ENCODE measurements at places on chromosomes 16 and 17.
A peak's percentile ranks its signal among the peaks of the same experiment; 100 is the strongest.

GRCh38 chr17:79570653-79571052, 40.2 kb downstream of the RBFOX3 start:
- DNase-seq = no peak

DNA sequence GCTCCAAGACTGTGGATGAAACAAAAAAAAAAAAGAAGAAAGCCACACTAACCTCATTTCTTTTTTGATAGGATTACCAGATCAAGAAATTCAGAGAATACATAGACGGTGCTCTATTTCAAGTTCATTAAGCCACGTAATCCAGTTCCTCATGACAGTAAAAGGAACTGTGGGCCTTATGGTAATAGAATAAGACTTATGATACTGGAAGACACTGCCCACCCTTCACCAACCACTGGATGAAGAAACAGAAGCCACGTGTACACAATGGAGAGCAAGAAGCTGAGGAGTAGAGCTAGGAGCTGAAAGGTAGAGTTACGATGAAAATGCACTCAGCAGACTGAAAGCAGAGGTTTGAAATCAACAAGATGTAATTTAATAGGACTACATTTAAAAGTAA, 11.2 kb downstream of the NCBP3 start:
- no peak for DNase-seq

DNA sequence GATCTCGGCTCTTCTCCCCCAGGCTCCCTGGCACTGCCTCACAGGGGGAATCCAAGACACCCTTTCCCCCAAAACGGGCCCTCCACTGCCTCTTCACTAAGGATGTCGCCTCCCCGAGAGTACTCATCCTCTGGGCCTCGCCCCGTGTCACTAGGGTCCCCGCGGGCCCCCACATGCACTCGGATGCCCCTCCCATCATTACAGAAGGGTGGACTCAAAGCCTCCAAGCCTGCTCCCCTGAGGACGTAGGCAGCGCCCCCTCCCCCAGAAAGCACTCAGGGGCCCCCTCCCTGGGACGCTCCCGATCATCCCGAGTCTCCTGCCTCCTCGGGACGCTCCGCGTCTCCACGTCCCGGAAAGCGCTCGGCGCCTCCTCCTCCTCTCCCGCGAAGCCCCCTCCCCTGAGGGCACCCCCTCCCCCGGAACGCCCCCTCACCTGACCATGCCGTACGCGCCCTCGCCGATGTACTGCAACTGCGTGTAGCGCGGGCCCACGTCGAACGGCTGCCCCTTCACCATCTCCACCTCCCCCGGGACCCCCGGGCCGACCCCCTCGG, 338 bp downstream of the MAPK3 start:
- no peak for DNase-seq

DNA sequence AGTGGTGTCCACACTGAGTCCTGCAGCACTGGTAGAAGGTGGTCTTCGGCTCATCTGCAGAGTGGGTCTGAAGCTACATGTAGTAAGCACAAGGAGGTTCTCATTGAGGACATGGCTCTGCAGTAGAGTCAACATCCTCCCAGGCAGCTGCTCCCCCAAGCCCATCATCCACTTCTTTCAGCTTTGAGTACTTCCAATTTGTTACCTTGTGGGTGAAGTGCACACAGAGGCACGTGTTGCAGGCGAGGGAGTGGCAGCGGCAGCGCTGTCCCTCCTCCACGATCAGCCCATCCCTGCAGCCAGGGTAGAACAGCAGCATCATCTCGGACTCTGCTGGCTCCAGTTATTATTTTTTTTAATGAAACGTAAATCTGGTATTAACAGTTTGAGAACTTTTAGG, 1.8 kb upstream of the SSTR2 start:
- no peak for DNase-seq

DNA sequence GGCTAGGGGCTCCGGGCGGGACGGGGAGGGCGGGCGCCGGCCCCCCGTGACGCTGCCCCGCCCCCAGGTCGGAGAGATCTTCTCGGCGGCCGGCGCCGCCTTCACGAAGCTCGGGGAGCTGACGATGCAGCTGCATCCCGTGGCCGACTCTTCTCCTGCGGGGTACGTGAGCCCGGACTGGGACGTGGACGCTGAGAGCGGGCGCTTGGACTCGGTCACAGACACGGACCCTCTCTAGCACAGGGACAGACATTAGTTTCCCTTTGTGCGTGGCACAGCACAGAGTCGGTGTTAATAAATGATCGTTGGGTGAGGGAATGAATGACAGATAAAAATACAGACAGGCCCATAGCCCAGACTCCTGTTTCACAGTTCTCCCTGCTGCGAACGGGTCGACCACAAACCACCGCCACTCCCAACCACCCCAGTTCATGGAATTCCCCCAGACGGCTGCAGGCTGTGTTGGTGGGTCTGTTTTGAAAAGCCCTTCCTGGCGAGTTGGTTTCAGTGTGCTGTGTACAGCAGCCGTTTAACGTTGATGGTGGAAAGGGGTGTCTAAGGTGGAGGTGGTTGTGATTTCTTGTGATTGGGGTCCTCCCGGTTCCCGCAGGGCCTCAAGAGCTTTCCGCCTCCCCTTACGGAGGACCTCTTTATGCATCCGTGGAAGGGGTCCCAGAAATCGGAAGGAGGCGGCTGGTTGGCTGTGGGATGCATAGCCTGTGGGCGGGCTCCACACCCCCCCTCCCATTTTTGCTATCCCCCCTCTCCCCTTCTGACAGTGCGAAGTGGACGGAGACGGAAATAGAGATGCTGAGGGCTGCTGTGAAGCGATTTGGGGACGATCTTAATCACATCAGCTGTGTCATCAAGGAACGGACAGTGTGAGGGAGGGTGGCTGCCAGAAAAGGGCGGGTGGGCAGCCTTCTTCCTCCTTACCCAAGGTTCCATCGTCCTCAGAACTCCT, 2.9 kb downstream of the RNASEK start:
- peak; percentile 62 for DNase-seq

DNA sequence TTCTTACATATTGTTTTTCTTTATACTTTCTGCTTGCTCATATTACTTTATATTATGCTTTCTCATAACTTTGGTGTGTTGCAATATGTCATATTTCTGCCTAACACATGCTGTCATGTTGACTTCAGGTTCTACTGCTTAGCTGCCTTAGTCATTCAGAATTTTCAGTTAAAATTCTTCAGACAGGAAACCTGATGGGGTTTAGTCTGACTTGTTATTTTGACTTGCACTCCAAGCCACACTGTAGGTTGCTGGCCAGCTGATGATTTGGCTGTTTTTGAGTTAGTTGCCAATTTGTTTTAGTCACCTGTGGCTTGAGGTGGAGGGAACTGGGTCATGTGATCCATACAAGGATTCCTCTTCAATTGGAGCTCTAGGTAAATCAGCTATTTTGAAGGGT, 315.4 kb downstream of the MAP2K6 start:
- DNase-seq = no peak

- DNase-seq = no peak
Observed at GRCh38 chr17:73799781-73800627, 155.8 kb upstream of the SDK2 start.

DNA sequence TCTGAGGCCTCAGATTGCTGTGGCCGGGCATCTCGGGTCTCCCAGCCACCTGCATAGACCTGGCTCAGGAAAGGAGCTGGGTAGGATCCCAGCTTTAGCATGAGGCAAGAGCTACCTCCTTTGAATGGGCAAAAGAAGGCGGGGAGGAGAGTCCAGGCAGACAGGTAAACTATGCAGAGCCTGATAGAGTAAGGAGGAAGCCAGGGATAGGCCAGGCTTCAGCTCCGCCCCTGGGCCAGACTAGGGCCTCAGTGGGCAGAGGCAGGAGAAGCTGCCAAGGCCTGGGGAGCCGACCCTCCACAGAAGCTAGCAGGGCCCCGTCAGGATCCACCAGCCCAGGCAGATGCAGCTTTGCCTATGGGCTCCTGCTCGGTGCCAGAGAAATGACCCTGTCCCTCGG, 22.6 kb upstream of the UBE2G1 start:
- no peak for DNase-seq
